ENCODE measurements at places on chromosomes 6 and 20. TPM values are rescaled to one million over a fixed set of nuclear protein-coding genes. Genes with fewer than 3 reads are reported as not detected.

- no peaks in the 10 kb centered on the region for H3K4me1 ChIP-seq
- H3K4me3 ChIP-seq = no peak overlapping the region
- H3K27me3 ChIP-seq = no peaks in the 10 kb centered on the region
- H3K36me3 ChIP-seq = peaks cover 30% of the 10 kb centered on the region
- DNase-seq = no peak
- no peak overlapping the region for H3K27ac ChIP-seq
These were observed 16.2 kb downstream of the ARFGEF2 start for GRCh38 chr20:48937674-48938073.

DNA sequence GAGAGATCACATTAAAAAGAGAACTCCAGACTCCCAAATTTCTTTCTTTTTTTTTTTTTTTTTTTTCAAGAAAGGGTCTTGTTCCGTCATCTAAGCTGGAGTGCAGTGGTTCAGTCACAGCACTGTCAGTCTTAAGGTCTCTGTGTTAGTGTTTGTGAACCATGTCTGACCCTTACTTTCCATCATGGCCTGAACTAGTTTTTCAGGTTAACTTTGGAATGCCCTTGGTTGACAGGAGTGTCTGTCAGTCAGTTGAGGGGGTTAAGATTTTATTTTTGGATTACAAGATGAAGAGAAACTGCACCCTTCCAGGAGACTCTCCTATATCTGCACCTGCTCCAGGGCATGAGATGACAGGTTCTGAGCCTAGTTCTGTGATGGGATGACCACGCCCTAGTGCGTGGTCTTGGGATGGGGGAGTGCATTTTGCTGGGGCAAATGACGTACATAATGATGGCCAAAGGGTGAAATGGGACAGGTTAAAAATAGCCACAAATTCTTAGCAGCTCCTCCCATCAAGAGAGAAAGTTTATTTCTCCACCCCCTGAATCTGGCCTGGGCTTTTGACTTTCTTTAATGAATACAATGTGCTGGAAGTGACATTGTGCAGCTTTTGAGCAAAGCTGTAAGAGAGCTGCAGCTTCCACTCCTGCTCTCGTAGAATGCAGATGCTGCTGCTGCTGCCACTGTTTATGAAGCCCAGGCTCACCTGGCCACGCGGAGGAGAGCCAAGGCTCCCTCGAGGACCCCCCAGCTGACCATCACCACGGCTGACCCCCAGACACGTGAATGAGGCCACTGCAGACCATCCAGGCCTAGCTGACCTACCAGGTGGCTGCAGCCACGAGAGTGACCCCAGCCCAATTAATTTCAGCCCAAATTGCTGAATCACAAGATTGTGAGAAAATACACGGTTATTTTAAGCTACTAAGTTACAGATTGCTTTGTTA is 29.7 kb upstream of the FAM50B start:
- H3K27me3 ChIP-seq = no peaks in the 10 kb centered on the region
- H3K36me3 ChIP-seq = no peaks in the 10 kb centered on the region
- no peaks in the 10 kb centered on the region for H3K4me1 ChIP-seq
- H3K4me3 ChIP-seq = no peak overlapping the region
- no peak overlapping the region for H3K27ac ChIP-seq
- no peak for DNase-seq

DNA sequence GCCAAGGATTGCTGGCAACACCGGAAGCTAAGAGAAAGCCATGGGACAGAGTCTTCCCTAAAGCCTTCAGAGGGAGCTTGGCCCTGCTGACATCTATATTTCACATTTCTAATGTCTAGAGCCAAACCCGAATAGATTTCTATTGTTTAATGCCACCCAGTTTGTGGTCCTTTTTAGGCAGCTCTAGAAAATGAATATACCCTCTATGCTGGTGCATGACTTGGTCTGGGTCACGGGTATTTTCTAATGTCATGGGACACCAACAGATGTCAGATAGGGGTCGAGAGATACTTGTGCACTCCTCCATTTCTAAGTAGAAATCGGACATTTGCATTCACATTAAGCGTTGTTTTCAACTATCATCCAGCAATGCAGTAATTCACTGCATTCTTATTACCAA is 37.0 kb upstream of the SOX4 start:
- no peaks in the 10 kb centered on the region for H3K36me3 ChIP-seq
- no peak overlapping the region for H3K27ac ChIP-seq
- no peaks in the 10 kb centered on the region for H3K4me1 ChIP-seq
- DNase-seq = no peak

DNA sequence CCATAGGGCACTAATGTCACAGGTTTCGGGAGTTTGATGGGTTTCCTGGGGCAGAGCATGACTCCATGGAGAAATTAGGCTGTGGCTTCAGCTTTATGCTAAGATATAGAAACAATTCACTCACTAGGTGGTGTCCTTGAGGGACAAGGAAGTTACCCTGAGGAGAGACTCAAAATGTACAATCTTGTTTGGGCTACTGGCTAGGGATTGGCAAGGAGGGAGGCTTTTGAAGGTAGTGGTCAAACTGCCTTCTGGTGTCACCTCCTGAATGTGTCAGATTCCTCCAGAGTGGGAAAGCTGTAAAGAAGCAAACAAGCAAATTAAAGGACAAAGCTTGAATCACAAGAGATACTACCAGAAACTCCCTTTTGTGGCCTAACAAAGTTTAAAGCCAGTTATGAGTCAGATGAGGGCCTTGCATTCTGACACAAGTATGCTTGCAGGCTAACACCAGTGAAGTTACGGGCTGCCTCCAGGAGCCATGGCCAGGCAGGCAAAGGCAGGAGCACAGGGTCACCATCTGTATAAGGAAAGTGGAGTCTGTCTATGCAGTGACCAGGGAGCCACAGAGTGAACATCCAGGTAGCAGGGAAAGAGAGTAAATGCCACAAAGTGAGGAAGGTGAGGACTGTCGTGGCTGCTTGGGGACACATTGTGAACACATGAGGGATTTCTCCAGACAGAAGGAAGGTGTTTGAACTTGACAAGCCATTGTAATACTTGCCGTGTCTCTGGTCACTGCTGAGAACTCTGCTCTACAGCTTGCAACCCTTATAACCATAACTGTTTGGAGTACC is 107.7 kb upstream of the DTNBP1 start:
- H3K27ac ChIP-seq = no peak overlapping the region
- no peaks in the 10 kb centered on the region for H3K27me3 ChIP-seq
- H3K4me3 ChIP-seq = no peak overlapping the region
- peaks cover 3% of the 10 kb centered on the region for H3K4me1 ChIP-seq
- no peaks in the 10 kb centered on the region for H3K36me3 ChIP-seq

GRCh38 chr6:161013695-161014094 is 22.1 kb downstream of the MAP3K4 start:
- H3K36me3 ChIP-seq = peaks cover 1% of the 10 kb centered on the region
- DNase-seq = no peak
- no peaks in the 10 kb centered on the region for H3K4me1 ChIP-seq
- no peak overlapping the region for H3K4me3 ChIP-seq

HIVEP2 gene
- 11.0 TPM for total RNA-seq

BCAS4 gene
- total RNA-seq = 25.0 TPM

PRSS16 gene
- 14.1 TPM for total RNA-seq

PRPF6 gene
- 73.9 TPM for total RNA-seq

- H3K27me3 ChIP-seq = no peaks in the 10 kb centered on the region
- H3K4me3 ChIP-seq = no peak overlapping the region
- no peaks in the 10 kb centered on the region for H3K36me3 ChIP-seq
- peak; percentile 73 for DNase-seq
These were observed 303.9 kb upstream of the DEFB112 start for GRCh38 chr6:50353603-50354002.
